ENCODE measurements at places on chromosomes 3 and 15.
A peak's percentile ranks its signal among the peaks of the same experiment; 100 is the strongest.

DNA sequence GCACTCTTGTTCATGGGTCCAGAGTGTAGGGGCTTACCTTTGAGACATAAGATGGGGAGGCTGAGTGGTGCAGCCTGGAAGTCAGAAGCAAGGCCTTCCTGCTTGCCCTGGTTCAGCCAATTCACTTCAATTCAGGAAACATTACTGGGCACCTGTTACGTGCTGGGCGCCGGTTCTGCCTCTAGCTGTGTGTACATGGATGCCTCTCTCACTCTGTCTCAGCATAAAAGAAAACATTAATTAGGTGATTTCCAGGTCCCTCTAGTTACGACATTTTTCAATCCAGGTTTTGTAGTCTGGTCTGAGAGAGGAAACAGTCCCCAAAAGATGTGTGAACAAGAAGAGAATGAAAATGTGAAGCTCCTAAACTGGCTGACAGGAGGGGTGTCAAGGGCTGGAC, 1.2 kb downstream of the RTP1 start:
- DNase-seq = no peak

DNA sequence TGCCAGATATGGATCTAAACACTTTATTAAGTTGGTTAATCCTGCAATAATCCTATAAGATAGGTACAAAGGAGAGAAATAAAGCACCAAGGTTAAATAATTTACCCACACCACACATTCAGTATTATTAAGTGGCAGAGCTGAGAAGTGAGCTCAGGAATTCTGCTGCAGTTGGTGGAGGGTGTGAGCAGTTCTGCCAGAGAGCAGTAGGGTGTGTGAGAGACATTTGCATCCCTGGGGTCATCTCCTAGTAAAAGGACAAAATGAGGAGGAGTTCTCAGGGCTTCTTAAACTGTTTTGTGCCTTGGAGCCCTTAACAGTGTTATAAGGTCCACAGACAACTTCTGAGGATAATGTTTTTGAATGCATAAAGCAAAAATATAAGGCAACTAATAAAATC, 484.5 kb downstream of the TAFA4 start:
- DNase-seq = no peak

DNA sequence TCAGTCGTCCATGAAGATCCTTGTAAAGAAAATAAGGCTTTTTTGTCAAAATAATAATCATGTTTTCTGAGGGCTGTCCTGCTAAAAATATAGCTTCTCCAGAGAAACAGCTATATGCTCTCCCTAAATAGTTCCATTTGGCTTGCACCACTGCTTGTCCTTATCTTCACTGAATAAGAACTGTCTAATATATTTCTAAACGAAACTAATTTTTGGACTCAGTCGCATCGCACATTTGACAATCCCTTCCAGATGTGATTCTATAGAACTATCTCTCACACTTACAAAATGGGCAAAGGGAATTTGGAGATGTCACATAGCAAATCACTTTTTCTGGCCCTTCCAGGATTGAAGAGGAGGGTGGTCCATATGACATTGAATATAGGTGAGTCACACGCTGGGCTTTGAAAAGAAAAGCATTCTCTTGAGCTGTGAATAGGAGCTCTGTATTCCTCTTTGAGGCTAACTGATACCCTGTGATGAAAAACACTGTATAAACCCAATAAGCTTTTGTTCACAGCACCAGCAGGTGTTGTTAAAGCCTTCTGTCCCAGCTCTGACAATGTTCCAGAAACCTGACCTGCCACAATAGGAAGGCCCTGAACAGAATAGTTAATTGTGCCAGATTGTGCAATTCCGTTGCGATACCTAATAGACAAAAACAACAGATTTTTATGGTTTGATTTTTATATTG, 1144.2 kb downstream of the ROBO2 start:
- no peak for DNase-seq

GRCh38 chr3:147049821-147050220, 356.5 kb downstream of the ZIC4 start:
- no peak for DNase-seq

DNA sequence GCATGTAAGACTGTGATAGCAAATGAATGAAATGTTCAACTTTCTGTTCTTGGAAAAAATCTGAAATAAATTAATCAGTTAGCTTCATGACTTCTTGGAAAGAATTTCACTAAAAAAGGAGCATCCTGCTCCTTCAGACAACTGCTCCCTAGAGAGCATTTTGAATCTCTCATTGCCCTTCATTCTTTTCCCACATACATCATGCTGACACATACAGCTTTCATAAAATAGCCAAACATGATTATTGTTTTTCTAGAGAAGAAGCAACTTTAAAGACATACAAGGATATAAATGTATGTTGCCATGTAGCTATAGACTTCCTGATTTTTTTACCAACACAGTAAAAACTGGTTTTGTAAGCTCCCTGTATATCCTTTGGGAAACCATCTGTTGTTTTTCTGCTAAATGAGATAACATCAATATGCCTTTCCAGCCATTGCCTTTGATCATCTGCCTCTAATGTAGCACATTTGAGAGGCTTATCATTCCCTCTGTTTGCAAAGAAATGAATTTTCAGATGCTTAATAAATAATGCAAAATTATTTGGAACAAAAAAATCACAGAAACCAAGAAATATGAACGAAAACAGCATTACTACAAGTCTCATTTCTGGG, 248.2 kb upstream of the GPR149 start:
- no peak for DNase-seq

GRCh38 chr15:89123181-89123525, 34.9 kb downstream of the ABHD2 start:
- peak; percentile 50 for DNase-seq

- DNase-seq = no peak
Observed at GRCh38 chr3:136350557-136350956, 100.4 kb downstream of the PCCB start.

DNA sequence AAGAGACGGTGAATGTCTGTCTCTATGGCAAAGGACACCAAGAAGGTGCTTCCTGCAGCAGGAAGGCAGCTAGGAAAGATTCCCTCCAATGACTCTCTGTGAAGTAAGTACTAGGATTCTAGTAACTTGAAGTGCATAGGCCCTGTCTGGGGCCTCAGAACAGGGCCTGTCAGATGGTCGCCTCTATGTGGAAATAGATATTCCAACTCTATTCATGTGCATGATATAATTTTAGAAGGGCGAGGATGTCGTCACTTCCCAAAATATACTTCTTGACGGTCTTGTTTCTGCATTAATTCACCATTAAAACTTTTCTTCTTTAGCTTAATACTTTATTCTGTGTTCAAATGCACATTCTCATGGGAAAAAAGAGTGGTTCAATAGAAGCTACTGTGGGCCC, 167.0 kb downstream of the TLE3 start:
- DNase-seq = no peak

- DNase-seq = no peak
Observed at GRCh38 chr15:63630036-63630751, 33.0 kb downstream of the FBXL22 start.

DNA sequence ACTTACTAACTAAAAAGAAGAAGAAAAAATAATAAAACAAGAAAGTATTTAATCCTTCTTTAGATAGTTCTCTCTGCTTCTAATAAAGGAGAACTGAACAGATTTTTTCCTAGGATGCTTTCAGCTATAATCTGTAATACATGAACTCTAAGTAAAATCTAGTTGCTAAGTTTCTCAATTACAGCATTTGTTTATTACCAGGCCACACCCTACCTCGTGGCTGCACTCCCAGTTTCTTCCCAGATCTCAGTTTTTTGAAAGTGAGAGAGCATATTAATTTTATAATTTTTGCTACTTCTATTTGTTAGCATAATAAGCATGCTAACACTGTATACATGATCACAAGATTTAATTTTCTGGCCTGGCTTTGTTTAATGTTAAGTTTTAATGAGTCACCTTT, 258.3 kb downstream of the IL5RA start:
- DNase-seq = no peak

DNA sequence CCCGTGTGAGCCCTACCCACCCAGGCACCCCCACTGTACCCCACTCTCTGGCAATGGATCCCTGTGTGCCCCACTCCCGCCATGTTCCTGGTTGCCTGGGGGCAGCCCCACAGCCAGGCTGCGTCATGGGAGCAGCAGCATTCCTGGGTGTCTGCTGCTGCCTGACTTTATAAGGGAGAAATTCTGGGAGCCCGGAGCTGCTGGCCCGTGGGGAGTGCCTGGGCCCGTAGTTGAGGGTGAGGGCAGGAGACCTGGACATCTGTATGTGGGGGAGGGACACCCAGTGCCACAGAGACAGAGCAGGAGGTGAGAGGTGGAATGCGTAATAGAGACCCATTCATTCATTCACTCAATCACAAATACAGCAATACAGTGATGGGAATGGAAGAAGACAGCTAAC, 15.1 kb downstream of the CSPG4 start:
- no peak for DNase-seq

- no peak for DNase-seq
Observed at GRCh38 chr3:21839592-21839991, 88.6 kb upstream of the ZNF385D start.

DNA sequence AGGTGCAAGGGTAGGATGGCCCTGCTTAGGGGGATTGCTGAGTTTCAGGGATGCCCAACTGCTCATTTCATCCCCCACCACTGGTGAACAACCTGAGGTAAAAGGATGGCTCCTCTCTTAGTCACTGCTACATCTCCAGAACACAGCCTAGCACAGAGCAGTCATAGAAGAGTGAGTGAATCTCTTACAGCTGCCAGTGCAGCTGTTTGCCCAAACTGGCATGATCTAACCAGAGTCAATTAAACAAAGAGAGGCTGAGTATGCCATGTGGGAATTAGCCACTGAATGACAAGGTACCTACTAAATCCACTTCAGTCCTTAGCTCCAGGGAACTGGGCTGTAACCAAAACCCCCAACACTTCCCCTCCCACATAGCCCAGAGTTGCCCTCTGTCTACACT, 6.8 kb upstream of the NCKIPSD start:
- no peak for DNase-seq

DNA sequence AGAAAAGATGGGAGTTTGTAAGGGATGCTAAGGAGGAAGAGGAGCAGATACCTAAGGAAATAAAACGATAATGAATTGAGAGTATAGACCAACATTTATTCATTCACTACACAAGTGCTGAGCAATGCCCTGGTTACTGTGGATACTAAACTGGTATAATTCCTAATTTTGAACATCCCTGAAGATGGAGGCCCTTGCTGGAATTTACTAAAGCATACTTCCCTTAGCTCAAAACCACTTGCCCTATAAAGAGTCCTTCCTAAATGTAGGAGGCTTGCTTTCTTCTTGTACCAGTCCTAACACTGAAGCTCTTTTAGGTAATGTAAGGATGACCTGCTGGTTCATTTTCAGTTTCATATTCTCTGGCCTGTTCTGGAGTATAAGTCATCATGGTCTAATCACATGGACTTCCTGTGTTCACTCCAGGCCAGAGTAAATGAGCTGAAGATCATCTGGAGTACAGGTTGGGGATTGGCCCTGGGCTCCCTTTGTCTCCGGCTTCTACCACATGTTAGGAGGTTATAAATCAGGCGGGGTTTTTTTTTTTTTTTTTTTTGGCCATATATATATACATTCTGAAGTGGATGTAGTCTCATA, 40.1 kb upstream of the MTMR10 start:
- peak; percentile 58 for DNase-seq

DNA sequence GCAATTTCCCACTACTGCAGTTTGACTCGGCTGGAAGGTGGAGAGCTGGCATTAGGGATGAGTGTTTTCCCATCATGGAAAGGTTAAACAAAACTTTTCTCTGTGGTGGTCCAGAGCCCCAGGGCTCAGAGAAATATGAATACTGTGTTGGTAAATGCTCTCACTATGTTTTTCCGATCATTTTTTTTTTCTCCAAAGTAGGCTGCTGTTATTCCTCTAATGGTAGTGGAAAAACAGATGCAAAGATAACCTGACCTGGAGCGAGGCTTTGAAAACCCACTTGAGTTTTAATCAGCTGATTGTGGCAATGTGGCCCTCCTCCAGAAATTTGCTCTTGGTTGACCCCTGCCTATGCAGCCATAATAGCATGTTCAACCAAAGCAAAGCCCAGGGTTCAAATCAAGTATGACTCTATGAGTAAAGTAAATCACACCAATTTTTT, 320.8 kb upstream of the CTNNB1 start:
- no peak for DNase-seq

DNA sequence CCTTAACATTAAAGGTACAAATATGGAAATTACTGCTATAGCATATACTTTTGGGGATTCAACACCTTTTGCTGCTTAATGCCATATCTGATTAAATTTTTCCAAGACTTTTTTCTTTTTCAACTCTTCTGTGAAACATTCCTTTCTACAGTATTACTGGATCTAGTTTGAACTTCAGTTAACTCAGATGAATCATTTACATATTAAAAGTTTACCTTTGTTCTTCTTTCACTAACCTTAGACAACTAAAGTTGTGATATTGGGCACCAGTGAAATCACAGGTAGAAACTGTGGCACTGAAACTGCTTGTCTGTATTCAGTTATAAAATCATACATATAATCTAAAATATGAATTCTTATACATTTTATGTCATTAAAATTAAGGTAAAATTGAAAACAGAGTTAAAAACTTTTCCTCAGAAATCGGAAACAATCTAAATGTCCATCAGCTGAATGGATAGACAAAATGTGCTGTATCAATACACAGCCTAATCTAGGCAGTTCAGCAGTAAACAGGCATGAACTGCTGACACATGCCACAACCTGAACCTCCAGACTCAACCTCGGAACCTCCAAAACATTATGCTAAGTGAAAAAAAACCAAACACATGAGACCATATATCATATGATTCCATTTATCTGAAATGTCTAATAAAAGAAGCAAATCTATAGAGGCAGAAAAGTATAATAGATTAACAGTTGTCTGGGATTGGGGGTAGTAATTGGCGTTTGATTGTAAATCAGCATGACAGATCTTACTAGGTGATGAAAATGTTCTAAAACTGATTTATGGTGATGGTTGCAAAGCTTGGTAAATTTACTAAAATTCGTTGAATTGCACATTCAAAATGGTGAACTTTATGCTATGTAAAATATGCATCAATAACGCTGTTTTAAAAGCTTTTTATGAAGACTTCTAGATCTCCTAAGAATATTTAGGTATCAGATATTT, 50.0 kb downstream of the PPARG start:
- DNase-seq = no peak

- DNase-seq = peak; percentile 47
Observed at GRCh38 chr15:83443076-83443847, 3.9 kb upstream of the SH3GL3 start.

DNA sequence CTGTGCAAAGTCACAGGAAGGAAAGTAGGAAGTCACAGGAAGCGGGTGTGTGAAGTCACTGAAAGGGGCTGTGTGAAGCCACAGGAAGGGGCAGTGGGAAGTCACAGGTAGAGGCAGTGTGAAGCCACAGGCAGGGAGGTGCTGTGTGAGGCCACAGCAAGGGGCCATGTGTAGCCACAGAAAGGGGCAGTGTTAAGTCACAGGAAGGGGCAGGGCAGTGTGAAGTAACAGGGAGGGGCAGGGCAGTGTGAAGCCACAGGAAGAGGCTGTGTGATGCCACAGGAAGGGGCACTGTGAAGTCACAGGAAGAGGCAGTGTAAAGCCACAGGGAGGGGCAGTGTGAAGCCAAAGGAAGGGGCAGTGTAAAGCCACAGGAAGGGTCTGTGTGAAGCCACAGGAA, 36.5 kb downstream of the GASK1A start:
- no peak for DNase-seq

DNA sequence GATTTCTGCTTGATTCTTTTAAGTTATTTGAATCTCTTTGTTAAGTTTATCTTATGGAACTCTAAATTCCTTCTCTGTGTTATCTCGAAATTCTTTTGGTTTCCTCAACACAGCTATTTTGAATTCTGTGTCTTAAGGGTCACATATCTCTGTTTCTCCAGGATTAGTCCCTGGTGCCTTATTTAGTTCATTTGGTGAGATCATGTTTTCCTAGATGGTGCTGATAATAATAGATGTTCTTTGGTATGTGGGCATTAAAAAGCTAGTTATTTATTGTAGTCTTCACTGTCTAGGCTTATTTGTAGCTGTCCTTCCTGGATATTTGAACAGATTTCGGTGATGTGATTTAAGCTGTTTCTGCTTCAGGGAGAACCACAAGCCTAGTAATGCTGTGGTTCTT, 615.6 kb upstream of the NECTIN3 start:
- DNase-seq = no peak
